ENCODE measurements at places on chromosomes 11 and 22.
A peak's percentile ranks its signal among the peaks of the same experiment; 100 is the strongest.

DNA sequence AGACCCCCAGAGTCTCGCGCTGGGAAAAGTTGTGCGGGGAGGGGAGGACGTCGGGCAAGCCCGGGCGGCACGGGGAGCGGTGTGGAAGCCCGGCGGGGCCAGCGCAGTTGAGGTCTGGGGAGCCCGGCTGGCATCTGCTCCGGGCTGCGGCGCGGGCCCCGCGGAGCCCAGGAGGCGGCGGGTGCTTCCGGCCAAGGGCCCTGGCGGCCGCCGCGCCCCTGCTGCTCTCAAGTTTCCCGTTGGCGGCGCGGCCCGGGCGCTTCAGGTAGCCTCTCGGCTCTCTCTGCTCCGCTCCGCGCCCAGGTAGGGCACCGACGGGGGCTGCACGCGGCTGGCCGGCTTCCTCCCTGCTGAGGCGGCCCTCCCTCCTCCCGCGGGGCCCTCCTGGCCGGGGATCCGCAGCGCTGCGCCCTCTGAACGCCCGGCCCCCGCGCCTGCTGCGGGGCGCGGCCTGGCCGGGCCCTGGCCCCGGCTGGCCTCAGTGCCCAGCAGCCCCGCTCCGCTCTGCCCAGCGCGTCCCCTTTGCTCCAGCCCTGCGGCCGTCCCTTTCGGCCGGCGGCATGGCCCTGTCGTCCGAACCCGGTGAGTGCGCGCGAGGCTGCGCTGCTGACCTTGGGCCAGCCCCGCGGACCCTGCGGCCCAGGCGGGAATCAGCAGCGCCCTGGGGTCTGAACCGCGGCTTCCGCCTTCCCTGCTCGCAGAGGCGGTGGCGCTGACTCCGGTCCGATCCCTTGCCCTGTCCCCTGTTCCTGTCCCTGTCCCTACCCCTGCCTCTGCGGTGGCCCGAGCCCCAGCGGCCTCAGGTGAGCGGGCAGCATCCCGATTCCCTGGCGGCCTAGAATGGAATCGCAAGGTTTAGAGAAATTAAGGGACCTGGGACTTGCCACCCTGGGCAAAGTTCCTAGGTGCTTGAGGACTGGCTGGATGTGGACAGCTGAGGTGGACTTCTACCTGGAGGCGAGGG, 4.3 kb upstream of the AMPD3 start:
- peak; percentile 75 for DNase-seq

GRCh38 chr11:2779981-2780849, 80.4 kb upstream of the KCNQ1OT1 start:
- peak; percentile 7 for DNase-seq

DNA sequence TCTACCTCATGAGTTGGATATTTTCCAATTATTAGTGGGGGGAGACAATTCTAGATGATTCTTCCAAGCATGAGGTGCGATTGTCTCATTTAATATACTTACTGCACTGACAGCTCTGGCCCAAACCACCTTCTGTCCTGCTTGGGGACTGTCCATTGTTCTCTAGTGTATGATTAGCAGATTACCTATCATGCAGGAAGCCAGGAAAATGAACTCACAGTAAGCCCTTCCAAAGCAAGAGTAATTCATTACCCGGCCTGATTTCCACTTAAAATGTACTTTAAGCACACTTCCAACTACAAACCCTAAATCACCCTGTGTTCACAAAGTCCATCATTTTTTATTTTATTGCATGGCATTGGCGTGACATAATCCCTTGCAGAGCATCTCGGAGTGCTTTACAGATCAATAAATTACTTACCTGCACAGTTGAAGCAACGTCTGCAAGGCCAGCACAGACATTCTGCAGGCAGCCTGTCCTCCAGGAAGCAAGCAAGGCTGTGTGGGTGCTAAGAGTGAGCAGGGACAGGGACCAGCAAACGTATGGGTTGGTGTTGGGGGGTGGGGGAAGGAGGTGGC, 838.2 kb downstream of the NTM start:
- no peak for DNase-seq

GRCh38 chr11:35748644-35749043, 86.1 kb downstream of the TRIM44 start:
- DNase-seq, result no peak

- DNase-seq, result no peak
Observed at GRCh38 chr11:133064961-133065360, 467.3 kb downstream of the OPCML start.

DNA sequence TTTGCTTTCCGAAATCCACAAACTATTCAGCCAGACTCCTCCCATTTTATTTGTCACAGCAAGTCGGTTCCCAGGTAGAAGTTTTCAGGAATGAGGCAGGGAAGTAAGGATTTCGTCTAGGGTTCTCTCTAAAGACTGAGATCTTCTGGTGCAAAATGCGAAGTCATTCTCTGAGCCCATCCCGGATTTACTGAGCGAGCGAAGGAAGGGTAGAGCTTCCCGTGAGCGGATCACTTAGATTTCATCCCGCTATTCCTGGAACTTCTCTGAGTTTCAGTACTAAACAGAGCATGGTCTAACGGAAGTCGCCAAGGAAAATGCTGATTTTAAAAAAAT, 3.1 kb upstream of the CALCA start:
- no peak for DNase-seq

GRCh38 chr11:35623621-35624168, 5.4 kb downstream of the FJX1 start:
- no peak for DNase-seq

DNA sequence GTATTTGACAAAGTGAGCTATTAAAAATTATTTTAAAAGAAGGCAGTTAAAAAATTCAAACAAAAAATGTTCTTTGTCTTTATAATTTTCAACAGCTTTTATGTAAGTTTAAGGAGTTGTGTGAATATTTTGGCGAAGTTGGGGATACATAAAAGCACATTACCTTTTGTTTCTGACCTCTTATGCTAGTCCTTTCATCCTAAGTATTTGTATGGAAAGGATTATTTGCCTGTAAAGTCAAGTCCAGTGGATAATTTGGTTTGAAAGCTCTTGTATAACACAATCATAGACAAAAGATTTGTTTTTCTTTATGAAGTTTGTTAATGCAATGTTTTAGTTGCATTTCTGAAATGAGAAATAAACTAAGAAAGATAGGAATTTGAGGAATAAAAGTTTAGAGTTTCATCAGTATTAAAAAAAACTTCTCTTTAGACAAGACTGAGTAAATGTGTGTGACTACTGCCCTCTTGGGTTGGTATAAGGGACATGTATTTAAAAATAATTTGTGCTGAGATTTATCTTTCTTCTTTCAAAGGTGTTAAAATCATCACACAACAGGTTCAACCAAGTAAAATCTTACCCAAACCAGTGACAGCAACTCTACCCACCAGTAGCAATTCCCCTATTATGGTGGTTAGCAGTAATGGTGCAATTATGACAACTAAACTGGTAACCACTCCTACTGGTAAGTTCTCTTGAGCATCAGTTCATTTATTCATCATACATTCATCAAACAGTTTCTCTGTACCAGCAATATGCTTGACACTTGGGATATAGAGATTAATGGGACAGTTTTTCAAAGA, 68.2 kb downstream of the EMSY start:
- DNase-seq, result no peak

GRCh38 chr11:130897262-130898182, 18.8 kb downstream of the SNX19 start:
- DNase-seq, result no peak

DNA sequence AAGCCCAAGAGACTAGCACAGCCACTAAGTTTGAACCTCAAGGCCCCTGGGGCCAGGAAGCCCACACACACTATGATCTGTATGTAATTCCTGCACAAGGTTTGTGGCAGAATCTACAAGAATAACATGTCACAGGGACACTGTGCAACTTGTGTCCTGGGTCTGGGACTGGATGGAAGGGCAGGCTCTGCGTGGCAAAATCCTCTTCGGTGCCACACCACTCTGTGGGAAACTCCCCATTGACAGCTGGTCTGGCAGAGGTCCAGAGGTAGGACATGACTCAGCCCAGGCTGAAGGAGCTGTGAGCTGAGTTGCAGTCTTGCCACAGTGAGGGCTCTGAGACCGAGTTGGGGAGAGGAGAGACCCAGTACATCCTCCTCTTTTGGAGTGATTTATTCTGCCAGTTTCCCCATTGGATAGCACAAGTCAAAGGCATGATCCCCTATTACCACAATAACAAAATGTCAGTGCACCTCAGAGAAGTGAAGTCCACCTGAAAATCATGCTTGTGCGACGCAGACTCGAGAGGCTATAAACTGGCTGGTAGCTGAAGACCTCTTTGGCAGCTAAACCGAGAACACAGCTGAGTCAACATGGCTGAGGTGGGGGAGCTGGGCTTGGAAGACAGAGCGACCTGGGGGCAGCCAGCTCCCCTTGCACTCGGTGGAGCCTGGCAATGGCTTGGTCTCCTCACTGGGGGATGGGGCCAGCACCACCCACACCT, 23.3 kb upstream of the SERPIND1 start:
- DNase-seq, result no peak

GRCh38 chr11:10305964-10306918, 1.4 kb downstream of the ADM start:
- DNase-seq, result peak; percentile 65

DNA sequence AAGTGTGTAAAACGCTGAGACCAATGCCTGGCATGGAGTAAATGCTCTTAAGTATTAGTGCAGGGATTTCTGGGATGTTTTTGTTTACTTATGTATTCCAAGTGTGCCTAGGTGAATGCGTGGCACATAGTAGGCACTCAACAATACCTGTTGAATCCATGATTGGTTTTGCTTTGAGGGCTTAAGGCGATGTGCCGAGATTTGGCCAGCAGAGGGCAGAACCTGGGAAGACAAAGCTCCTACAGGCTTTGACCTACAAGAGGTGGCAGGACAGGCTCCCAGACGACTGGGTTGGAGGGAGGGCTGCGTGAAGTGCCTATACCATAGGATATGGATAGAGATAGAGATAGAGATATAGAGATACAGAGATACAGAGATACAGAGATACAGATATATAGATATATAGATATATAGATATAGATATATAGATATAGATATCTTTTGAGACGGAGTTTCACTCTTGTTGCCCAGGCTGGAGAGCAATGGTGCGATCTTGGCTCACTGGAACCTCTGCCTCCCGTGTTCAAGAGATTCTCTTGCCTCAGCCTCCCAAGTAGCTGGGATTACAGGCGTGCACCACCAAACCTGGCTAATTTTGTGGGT, 13.9 kb downstream of the KCNE3 start:
- peak; percentile 87 for DNase-seq

- no peak for DNase-seq
Observed at GRCh38 chr11:43632181-43632580, 48.4 kb upstream of the HSD17B12 start.

GRCh38 chr11:70928854-70929598, 323.4 kb downstream of the SHANK2 start:
- no peak for DNase-seq

- DNase-seq, result no peak
Observed at GRCh38 chr22:45454275-45454674, 40.8 kb downstream of the RIBC2 start.

GRCh38 chr11:118610225-118610772, 2.9 kb downstream of the PHLDB1 start:
- DNase-seq, result peak; percentile 36

DNA sequence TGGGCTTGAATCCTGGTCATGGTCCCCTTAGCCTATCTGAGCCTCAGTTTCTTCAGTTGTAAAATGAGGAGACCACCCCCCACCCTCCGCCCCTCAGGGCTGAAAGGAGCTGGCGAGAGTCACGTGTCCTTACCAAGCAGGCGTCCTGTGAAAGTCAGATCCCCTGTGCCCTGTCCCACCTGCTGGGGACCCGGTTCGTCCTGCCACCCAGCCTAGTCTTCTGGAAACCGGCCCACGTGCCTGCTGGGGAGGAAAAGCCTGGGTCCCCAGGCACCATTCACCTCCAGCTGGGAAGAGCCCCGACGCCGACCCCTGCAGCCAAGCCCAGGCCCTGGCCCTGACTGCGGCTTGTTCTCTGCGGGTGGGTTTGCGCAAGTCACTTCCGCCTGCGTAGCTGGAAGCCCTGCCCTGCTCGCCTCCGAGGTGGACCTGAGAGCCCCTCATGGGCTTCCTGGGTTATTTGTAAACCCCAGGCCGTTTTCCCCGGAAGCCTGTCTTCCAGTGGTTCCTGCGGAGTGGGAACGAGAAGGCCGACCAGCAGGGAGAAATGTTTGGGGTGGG, 679 bp upstream of the SSH3 start:
- DNase-seq, result peak; percentile 67

GRCh38 chr11:59188954-59189353, 17.0 kb downstream of the DTX4 start:
- DNase-seq, result no peak

DNA sequence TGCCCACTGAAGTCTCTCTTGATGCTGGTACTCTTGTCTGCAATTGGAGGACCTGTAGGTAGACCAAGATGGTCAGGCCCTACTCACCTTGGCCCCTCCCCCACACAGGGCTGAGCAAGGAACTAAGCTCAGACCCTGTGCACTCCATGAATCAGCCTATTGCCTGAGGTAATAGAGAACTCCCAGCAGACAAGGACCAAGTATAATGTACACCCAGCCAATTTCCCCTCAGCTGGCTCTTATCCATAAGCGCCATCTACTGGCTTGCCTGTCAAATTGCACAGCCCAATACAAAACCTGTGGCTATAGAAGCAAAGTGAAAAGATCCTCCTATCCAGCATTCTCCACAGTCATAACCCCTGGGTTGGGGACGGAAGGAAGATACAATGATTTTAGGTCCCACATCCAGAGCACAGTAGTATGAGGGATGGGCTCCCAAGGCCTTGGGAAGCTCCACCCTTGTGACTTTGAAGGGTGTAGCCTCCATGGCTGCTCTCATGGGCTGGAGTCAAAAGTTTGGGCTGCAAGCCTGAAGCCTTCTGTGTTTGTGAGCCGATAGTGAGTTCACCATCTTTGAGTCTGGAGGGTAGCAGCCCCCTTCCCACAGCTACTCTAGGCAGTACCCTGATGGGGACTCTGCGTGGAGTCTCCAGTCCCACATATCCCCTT, 56.0 kb downstream of the GLYATL2 start:
- peak; percentile 25 for DNase-seq

- no peak for DNase-seq
Observed at GRCh38 chr11:111798279-111798678, 32.1 kb upstream of the PPP2R1B start.

- peak; percentile 39 for DNase-seq
Observed at GRCh38 chr11:47552056-47552565, 821 bp downstream of the CELF1 start.

DNA sequence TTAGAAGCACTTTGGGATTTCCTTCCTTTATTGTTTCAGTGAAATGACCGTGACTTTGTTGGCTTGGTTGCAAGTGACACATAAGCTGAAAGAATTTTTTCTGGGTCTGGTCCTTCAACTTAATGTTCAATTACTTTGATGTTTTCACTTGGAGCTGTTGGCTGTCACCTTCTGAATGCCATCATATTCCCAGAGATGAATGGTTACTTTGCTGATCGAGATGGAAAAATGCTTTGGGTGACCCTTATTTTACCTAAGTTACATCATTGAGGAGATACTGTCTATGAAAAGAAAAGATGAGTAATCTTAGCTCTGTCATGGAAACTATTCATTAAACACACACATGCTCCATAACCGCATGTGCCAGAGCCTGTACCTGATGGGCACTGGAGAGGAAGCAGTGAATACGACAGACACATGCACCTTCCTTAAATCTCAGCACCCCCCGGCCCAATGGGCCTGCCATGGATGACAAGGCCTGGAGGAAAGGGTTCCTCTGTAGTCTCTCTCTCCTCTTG, 76.9 kb downstream of the TENM4 start:
- DNase-seq, result no peak
